ENCODE measurements at places on chromosomes 5 and 9.

DNA sequence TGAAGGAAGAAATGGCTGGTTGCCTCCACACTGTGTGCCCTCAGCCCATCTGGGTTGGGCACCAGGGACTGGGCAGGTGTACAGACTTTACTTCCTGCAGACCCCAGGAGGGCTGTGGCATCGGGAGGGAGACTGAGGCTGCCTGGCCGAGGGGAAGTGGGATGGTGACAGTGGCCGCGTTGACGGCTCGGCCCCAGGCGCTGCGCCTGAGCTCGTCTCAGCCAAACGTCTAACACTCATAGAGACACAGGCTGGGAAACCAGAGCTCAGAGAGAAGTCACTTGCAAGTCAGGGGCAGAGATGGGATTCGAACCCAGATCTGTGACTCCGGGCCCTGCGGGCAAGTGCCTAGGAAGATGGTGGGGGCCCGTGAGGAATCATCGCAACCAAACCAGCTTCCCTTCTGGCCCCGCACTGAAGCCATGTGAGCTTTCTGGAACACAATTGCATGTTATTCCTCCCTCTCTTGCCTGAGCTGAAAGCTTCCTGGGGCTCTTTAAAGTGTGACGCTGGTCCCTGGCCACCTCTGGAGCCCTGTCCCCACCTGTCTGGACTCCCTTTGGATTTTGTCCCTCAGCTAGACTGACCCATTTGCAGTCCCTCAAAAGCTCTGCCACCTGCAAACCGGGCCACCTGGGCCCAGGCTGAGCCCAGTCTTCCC is 53.1 kb upstream of the FUBP3 start:
- DNase-seq, result no peak

- DNase-seq, result no peak
Observed at GRCh38 chr5:115946655-115947054, 15.6 kb upstream of the LVRN start.

DNA sequence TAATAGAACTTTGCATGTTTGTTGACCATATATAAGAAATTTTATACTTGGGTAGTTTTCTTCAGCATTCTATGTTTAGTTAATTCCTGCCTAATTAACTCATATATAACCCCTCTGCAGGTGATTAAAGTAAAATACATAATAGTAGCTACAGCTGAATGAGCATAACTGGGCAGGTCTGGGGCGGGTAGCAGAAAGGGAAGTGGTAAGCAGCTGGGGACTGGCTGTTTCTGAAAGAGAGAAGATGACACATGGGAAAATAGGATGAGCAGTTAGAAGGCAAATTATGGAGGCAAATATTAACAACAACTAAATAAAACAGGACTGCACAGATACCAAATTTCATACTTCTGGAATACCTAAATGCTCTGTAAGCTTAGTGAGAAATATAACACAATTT is 128.1 kb downstream of the CPLANE1 start:
- no peak for DNase-seq

DNA sequence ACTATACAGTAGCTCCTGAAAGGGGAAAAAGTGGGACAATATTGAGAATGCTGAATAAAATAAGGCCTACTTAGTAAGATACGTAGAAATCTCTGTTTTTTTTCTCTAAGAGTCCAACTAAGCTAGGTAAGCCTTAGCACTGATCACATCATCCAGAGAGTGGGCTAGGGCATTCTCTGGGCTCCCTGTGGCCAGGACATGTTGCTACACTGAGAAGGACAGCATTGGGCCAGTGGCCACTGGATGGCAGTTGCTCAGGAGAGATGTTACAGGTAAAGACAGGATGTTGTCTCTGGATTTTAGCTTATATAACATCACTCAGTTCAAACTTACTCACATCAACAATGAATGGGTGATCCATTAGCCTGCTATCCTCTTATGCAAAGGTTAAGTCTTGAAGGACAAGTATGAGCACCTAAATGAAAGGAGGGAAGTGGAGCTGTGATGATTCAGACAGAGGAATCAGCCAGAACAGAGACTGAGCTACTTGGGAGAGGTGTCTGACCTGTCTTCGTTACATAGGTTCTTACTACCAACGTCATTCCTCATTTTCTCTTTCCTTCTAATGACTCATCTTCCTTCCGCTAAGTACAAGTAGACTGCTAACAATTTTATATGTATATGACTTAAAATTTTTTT is 226.6 kb upstream of the ADCY2 start:
- DNase-seq, result no peak

DNA sequence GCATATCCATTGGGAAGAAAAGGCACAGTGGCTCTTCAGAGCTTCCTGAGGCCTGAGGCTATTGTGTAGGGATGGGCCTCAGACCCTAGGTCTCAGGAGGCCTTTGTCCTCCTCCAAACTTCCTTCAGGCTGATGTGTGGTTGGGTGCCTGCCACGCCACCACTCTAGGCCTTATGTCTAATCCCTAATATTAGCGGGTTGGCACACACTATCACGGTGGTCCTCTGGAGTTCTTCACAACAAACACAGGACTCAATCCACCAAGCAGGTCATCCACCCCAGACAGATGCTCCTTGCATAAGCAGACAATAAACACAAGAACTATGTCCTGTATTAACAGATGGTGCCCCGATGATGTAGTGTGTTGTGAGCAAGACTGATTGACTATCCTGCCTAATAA is 31.0 kb upstream of the FSTL4 start:
- DNase-seq, result no peak

All from activated naive CD4-positive, alpha-beta T cell treated with Interleukin-2 at 50 U/mL for 16 hours (primary cell).